ENCODE measurements at places on chromosomes 2 and 18.

GRCh38 chr2:223909001-223909741, 36.0 kb downstream of the WDFY1 start:
- DNase-seq, result no peak

DNA sequence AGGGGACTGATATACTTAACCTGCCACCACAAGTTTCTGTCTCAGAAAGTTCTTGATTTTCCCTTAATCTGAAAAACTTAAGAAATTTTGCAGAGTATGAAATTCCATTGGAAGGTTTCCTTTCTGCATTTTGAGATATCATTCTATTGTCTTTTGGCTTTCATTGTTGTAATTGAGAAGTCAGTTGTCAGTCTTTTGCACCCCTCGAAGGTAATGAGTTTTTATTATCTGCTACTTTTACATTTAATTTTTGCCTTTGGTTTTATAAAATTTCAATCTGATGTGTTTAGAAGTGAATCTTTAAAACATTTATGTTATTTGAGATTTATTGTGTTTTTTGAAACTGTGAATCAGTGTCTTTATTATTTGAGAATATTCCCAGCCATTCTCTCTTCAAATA, 4.8 kb upstream of the IL36A start:
- DNase-seq, result no peak

- DNase-seq, result peak; percentile 72
These were observed at the start of gene HPCAL1 for GRCh38 chr2:10302479-10303180. HPCAL1 (plus strand) TSS chr2:10302904; CDS start chr2:10419758, 116,854 bp downstream.

DNA sequence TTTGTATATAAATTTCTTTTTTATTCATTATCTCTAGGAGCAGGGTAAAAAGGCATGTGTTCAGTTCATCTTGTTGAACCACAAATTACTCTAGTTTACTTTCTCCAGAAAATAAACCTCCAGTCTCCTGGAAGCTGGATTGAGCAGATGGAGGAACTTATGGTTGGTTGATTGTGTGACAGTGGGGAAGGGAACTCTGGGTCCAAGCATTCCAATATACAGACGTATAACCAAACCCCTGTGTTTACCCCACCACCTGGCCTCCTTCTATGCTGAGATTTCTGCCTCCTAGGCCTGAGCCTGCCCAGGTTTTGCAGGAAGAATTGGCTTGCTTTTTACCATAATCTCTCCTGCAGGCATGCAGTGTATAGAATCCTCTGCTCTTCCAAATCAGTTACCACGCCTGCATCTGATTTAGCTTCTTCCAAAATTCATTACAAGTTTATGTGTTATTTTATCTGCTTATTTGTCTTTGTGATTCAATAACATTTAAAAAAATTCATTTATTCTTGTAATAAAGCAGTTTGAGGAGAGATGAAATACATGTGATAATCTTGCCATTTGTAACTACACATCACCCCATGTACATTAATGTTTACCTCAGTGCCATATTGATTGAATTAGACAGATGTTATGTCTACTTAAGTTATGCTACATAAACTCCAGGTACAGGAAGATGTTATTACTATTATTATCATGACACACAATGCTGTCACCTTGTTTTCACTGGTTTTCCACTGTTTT, 2.5 kb upstream of the RAB27B start:
- no peak for DNase-seq

GRCh38 chr2:24592441-24593100, 101.5 kb downstream of the NCOA1 start:
- DNase-seq, result no peak

GRCh38 chr18:61203151-61203550, 130.1 kb upstream of the CDH20 start:
- peak; percentile 23 for DNase-seq

DNA sequence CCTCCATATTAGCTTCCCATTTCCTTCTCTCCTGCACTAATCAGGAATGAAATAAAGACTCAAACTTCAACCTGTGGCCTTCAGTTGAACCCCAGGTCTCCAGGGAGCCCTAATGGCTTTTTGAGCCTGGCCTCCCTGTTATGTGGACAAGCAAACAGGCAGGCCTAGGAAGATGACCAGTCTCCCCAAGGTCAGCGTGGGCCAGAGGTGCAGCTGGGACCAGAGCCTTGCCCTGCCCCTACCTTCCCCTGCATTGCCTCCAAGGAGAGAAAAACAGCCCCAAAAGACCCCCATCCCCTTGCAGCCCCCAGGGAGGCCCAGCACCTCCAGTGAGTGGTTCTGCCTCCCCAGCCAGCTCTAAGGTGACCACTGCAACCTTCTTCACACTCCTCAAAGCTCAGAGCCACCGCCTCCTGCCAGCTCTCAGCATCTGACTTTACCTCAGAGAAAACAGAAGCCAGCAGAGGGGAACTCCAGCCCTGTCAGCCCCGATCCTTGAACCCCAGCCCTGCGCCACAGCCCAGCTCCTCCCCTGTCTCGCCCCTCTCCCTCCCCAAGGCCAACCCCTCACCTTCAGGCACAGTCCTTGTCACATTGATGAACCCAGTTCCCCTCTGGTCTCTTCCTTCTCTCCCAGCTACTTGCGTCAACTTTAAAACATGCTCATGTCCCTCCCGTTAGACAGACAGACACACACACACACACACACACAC, 59.5 kb upstream of the ID2 start:
- DNase-seq, result no peak

DNA sequence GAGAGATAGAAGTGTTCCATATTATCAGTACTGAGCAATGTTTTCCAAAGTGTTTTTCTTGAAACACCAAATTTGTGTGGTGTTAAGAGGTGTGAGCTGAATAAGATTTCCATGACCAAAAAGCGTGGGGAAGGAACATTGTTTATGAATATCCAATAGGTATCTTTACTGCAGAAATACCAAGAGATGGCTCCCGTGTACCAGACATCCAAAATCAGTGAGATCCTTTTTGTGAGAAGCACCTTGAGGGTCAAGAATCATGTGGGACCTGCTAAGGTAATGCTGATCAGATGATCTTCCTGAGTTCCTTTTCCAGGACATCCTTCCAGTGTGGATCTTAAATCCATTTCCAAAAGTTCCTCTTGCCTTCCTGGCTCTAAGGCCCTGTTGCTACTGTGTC, 246.0 kb downstream of the MYO3B start:
- no peak for DNase-seq
